GM13977 (cell line): ENCODE measurements at places on chromosomes 13 and 19.

- no peak for DNase-seq
These were observed 228.5 kb downstream of the ZIC5 start for GRCh38 chr13:99743094-99743493.

DNA sequence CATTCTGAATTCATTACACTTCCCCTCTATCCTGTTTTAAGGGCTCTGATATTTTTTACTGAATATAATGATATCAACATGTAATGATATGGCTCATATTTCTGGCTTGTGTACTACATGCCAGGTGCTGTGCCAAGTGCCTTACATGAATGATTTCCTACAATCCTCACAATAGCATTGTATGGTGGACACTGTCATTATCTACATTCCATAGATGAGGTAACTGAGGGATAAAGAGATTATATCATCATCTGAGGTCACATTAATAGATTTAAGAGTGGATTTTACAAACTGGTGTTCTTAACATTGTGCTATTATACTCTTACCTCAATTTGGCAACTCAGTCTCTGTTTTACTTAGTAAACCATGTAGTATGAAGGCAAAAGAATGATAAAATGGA lies 502.0 kb downstream of the LIG4 start:
- no peak for DNase-seq

- DNase-seq = no peak
These were observed 504.2 kb downstream of the RFC3 start for GRCh38 chr13:34322014-34322742.

DNA sequence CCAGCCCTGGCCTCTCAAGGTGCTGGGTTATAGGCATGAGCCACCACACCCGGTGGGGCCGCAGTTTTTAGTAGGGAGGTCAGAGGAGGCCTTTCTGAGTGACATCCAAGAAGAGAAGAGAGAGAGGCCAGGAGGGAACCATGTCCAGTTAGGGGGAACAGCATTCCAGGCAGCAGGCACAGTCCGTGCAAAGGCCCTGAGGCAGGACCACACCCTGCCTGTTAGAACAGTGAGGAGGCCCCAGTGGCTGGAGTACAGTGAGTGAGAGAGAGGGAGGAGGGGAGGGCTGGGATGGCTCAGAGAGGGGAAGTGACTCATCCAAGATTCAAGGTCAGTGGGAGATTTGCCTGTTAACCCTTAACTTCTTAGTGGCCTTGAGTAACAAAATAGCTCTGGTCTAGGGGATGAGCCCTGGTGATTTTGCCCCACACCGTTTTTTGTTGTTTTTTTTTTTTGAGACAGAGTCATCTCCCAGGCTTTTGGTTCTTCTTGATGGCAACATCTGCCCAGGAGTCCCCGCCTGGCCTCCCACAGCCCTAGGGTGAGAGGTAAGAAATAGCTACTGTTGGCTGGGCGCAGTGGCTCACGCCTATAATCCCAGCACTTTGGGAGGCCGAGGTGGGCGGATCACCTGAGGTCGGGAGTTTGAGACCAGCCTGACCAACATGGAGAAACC lies 2.7 kb upstream of the PLIN3 start:
- DNase-seq = no peak

DNA sequence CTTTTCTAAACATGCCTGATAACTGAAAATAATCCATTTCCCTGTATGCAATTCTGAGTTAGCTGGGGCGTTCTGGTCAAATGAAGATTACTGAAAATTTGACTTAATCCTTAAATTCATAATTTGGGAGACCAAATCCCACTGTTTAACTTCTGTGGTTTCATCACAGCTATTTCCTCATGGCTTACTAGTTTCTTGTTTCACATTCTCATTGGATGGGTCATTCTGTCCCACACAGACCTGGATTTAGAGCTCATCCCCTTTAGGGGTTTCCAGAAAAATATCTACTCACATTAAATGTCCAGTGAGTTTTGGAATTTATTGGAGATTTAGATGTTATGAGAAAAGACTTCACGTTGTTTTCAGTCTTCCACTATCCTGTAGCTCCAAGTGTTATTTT lies 709.3 kb upstream of the KLHL1 start:
- no peak for DNase-seq

DNA sequence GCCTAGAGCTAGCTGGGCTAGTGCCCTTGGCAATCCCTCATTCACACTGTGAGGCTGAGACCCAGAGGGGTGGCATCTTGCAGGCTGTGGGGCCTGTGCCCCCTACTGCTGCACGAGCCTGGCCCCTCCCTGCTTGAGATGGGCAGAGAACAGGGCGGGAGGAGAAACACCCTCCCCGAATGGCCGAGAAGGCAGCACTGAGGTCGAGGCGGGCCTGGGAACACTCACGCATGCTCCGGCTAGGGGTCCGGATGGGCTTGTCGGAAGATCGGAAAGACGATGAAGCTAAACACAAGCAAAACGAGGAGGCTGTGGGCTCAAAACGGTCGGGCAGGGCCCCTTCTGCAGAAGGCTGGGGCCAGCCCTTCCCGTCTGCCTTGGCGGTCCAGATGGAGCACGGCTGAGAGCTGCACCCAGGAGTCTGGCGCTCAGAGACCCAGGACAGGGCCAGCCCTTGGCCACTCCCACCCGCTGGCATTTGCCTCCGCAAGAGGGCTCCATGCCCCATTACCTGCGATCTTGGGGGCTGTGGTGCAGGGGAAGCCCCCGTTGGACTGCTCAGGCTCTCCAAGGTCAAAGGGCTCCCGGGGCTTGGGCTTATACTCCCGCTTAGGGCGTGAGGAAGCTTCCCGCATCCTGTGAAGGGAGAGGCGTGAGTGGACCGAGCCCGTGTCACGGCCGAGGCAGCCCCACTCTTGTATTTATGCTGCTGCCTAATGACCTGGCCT lies 18.9 kb downstream of the MPND start:
- no peak for DNase-seq

DNA sequence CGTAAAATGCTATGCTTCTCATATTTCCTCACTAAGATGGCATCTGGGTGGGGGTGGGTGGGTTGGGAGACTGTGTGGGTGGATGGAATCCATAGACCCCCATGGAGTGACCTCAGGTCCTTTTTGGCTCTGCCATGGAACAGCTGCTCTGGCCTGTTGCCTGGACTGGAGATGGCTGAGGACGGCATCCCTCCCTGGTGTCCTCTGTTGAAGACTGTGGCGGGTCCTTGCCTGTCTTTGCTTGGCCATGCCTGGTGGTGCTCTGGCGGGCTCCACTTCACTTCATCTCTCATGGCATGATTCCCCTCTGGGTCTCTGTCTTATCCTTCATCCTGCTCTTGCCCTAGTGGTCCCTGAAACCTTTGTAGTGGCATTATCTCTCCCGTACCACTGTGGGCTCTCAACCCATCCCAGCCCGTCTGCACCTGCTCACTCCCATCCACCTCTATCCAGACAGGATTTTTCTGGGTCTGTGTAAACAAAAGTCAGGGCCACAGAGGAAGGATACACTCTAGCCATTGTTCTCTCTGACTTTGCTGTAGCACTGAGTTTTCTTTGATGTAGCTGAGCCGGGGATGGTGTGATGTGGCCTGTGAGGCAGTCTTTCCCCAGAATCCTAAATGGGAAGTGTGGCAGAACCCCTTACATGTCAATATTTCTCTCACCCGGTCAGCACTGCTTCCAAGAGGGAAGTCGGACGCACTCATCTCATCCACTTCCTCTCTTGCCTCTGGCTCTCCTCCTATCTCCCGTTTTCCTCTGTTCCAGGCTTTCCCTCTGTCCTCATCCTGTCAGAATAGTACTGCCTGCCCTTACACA lies 36.1 kb downstream of the WDFY2 start:
- DNase-seq = no peak

- no peak for DNase-seq
These were observed 35.6 kb upstream of the SERPINE3 start for GRCh38 chr13:51303882-51304281.
